ENCODE measurements at places on chromosomes 3 and 15.

- DNase-seq, result no peak
Observed at GRCh38 chr3:38245930-38246329, 19.7 kb upstream of the SLC22A13 start.

- DNase-seq, result no peak
Observed at GRCh38 chr15:67359431-67360079, 105.0 kb downstream of the IQCH start.

DNA sequence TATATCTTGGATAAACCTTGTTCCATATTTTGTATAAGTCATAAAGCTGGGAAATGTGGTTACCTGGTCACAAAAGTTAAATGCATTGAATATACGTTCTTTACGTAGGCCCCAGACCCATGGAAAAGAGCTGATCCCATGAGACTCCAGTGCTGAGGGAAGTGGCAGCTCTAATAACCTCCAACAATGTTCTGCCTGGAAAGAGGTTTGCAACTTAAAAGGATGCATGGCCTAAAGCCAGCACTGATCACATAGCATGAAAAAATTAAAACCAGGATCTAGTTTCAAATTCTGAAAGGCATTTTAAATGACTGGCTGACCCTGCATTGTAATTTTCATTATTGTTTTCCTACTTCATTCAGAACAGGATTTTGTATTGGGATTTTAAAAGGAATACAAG lies 27.9 kb upstream of the STRIT1 start:
- DNase-seq, result no peak

- DNase-seq, result no peak
Observed at GRCh38 chr3:150930839-150931238, 25.6 kb upstream of the MINDY4B start.

GRCh38 chr3:64539451-64540196 lies 148.2 kb downstream of the ADAMTS9 start:
- DNase-seq, result no peak

DNA sequence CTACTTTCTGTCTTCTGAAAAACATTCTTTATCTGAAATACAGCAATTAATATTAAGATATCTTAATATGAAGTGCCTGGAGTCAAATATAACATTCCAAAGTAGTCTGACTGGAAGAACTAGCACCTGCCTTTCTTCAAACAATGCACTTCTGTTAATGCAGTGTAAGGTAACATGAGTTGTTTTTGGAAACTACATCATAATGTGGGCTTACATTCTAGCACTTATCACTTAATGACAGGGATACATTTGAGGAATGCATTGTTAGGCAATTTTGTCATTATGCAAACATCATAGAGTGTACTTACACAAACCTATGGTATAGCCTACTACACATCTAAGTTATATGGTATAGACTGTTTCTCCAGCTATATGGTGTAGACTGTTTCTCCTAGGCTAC lies 49.2 kb downstream of the SLC15A2 start:
- no peak for DNase-seq

DNA sequence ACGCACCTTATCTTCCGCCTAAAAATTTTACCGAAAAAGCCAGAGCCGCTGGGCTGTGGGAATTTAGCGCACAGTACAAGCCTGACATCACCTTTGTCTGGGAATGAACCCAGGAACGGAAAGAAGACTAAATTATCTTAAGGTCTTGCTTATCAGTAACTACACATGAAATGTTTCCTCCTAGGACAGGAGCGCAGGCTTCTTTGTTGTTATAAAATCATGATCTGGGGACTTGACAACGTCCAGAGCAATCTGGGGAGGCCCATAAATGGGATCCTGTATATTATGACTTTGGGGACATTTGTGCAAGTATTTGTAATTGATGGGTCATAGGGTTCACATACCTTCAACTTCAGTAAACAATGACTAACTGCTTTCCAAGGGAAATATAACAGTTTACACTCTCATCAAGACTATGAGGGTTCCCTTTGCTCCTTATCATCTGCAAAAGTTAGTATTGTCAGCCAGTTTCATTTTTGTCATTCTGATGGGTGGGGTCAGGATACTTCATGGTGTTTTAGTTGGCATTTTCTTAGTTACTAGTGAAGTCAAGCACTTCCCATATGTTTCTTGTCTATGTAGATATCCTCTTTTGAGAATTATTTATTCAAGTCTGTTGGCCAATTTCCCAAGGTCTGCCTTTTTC lies 213.9 kb upstream of the PFN2 start:
- DNase-seq, result no peak

DNA sequence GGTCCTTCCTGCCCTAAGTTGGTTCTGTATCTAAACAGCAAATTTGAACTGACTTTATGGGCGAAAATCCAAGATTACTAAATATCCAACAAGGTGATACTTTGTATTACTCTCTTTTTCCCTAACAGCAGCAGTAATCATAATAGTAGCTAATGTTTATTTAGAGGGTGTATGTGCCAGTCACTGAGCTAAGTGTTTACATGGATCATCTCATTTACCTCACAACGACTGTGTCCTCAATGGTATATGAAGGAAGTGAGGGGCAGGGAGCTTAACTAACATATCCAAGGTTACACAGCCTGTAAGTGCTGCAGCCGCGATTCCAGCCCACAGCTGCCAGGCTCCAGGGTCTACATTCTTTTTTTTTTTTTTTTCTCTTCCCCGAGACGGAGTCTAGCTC lies 10.3 kb upstream of the LRRC34 start:
- DNase-seq, result no peak

GRCh38 chr15:68276668-68277067 lies 877 bp upstream of the FEM1B start:
- no peak for DNase-seq

DNA sequence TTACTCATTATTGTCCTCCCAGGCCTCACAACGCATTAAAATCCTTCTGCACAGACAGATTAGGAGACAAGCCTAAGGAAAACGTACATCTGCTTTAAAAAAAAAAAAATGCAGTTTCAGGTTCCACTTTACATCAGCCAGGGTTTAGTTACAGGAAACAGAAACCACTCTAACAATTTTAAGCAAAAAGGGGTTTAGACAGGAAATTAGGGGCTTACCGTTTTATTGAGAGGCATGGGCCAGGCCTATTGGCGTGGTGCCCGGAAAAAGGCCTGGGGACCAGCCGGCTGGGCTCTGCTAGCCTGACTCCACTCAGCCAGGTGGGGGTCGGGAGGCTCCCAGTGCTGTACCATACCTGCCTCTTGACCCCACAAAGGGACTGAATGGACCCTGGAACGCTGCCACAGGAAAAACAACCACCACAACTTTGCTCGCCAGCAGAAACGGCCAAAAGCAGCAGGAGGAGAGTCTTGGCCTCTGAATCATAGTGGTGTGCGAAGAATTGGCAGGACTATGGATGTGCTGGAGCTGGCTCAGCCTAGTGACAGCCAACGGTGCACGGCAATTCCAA lies 124.3 kb downstream of the CHSY1 start:
- peak; percentile 63 for DNase-seq

- DNase-seq, result no peak
Observed at GRCh38 chr15:64197425-64197824, 34.6 kb upstream of the PPIB start.

DNA sequence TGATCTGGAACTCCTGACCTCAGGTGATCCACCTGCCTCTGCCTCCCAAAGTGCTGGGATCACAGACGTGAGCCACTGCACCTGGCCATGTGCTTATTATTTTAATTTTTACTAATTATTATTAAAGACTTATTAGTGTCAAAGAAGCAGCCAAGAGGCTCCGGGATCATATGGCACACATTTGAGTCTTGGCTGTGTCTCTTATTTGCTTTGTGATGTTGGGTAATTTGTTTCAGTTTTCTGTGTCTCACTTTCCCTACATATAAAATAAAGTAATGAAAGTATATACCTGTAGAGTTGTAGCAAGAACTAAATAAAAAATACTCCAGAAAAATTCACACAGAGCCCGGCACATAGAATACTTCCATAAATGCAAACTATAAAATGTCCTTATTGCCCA lies 238.0 kb upstream of the TBL1XR1 start:
- DNase-seq, result no peak

- no peak for DNase-seq
Observed at GRCh38 chr15:65066001-65066634, 1.7 kb downstream of the RASL12 start.

DNA sequence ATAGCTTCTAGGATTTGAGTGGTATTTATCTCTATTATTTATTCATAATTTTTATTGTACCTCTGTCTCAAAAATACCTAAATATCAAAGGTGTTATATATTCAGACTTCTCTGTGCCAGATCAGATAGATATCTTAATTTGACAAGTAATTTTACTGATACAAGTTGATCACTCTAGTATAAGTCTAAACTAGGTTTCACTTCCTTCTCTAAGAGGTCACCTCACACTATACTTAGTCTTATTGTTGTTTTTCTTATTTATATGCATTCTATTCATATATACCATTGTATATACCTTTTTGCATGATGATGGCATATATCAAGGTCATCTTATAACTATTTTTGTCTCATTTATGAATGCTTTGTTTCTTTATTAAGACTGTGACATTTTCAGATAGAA lies 26.4 kb upstream of the HGD start:
- DNase-seq, result no peak

DNA sequence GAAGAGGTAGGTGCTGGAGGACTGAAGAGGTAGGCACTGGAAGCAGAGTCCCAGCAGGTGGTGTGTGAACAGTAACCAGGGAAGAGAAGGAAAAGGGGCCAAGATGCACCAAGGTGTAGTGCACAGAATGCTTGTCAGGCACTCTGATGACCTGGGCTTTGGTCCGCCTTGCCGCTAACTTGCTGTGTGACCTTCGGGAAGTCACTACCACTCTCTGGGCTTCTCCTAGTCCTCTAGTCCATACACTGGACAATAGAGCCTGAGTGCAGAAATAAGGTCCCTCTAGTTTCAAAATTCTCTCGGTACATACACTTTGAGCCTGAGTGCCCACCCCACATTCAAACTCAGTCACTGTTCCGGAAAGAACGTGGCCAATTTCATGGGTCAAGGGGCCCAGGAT lies 24.1 kb downstream of the ANP32A start:
- no peak for DNase-seq

DNA sequence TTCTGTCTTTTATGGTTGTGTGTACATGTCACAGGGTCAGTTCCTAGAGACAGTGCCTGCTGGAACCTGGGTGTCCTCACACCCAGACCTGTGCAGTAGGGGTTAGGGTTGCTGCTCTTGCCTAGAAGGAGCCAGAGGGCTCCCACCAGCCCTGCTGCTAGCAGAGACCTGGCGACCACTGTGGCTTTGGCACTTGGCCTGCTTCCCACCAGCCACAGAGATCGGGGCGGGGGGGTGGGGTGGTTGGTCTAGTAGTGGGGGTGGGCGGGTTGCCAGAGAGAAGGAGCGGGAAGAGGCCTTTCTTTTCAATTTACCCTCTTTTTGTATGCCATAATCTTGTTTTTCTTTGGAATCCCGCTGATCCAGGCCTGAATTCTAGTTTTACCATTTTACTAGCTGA lies 29.4 kb downstream of the EEFSEC start:
- DNase-seq, result no peak

- peak; percentile 46 for DNase-seq
Observed at GRCh38 chr3:14144423-14145075, 19.7 kb downstream of the TMEM43 start.

DNA sequence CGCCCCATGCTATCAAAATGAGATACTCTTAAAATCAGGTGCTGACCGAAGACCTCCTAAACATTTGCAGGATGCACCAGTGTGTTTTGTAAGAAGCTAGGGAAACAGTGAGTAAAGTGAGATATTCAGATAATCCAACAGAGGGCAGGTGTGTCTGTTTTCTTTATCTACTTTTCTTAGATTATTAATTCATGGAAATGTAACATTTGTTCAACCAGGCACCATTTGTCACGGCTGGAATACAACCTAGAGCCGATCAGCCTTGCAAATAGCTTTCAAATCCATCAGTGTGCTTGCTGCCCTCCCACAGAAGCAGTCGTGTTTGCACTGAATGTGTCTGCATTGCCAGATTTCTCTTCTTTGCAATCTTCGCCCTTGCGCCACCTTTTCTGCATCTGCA lies 201.9 kb upstream of the CHRM5 start:
- DNase-seq, result no peak

- DNase-seq, result no peak
Observed at GRCh38 chr15:75215107-75216004, 13.7 kb downstream of the C15orf39 start.

DNA sequence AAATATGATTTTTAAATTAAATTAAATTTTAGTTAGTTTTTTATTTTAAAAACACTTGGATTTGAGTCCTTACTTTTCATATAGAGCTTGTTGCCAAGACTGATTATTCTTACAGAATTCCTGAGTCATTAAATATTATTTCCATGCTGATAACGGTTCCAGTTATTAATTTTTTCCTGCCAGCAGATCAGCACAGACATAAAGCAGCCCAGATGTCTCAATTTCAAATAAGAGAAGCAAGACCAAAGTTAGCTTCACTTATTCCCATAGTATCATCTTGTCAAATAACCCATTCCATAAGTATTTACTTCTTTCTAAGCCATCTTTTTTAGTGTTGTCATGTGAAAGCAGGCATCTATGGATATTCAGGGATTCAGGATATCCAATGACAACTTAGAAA lies 75.3 kb downstream of the SSR3 start:
- no peak for DNase-seq

DNA sequence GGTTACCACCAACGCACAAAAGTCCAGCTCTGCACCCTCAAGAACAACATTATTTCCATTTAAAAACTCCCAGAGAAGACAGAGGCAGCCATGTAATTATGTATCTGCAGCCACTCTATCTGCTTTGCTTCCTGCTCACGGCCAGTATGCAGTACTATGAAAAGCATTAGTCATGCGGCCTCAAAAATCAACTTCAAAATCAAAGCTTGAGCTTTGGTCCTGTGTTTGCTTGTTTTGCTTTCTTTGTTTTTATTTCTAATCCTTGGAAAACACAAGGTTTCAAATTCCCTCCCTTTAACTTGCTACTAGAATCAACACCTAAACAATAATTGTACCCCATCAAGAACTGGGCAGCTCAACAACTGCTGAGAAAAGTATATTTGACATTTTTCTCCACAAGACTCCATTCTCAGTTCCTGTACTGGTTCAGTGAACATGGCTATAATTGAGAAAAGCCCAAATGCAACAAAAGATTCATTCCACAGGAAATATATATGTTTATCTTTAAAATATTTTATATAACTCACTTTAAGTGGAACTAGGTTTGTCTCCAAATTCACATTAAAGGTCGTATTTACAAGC lies 37.6 kb downstream of the GBE1 start:
- DNase-seq, result no peak

DNA sequence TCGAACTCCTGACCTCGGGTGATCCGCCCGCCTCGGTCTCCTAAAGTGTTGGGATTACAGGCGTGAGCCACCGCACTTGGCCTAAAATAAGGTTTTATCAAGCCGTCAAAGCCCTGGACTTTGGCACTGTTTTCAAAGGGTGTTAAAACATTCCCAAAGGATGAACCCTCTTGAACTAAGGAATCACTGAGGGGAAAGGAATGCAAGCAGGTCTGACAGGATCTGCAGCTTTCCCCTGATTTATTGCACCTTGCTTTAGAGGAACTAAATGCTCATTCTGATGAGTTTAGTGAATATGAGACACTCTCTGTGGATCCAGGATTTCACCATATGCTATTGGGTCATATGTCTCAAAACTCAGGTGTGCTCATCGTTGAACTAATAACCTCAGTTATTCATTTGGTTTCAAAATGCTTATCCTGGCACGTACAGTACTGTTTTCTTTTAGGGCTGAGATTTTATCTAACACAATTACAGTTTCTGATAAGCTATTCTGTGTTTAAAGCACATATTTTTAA lies 63.0 kb upstream of the TSC22D2 start:
- DNase-seq, result no peak
